Stimulated activated CD4-positive, alpha-beta T cell treated with anti-CD3 and anti-CD28 coated beads, Interleukin-12 subunit alpha, Interleukin-12 subunit beta, amount 100 ng/mL, for 24 hours (primary cell): ENCODE measurements at places on chromosomes 3 and 15.

GRCh38 chr3:113560271-113560670 is 27.9 kb downstream of the SIDT1 start:
- no peak for DNase-seq

GRCh38 chr3:3589715-3590130 is 209.5 kb upstream of the LRRN1 start:
- DNase-seq = no peak

GRCh38 chr15:56913670-56914069 is 4.8 kb upstream of the TCF12 start:
- no peak for DNase-seq

GRCh38 chr3:138569090-138569489 is 25.0 kb downstream of the CEP70 start:
- DNase-seq = no peak

GRCh38 chr3:37024092-37024491 is 30.8 kb downstream of the MLH1 start:
- DNase-seq = no peak

GRCh38 chr3:9067352-9067975 is 104.2 kb upstream of the RAD18 start:
- no peak for DNase-seq

- DNase-seq = no peak
Measured at GRCh38 chr3:147589016-147589415, 179.9 kb downstream of the ZIC1 start.

DNA sequence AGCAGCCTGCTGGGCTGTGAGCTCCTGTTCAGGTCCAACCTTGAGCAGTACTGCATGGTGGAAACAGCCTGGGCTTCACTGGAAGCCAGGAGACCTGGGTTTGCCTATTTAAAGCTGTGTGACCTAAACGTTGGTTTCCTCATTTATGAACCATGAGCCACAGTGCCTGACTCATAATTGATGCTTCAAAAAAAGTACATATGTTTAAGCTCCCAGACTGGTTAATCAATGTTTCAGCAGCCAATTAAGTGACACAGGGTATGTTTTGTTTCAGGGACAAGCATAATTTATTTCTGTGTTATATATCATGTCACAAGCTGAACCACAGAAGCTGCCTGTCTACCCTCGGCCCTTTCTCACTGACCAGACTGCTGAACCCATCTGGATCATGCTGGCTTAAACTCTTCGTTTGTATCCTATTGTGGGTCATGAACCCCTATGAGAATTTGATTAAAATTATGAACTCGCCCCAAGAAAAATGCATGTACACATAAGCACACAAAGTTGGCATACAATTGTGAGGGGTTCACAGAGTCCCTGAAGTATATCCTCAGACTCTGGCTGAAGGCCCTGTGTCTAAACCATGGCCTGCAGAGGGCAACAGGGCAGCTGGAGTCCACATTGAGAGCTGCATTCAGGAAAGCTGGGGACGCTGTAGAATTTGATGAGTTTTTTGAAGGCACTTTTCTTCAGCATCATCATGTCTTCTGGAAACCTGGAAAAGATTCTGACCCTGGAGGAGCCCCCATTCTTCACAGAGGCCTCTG is 23.7 kb downstream of the HDC start:
- no peak for DNase-seq
